ENCODE measurements at places on chromosomes 7 and 10.

DNA sequence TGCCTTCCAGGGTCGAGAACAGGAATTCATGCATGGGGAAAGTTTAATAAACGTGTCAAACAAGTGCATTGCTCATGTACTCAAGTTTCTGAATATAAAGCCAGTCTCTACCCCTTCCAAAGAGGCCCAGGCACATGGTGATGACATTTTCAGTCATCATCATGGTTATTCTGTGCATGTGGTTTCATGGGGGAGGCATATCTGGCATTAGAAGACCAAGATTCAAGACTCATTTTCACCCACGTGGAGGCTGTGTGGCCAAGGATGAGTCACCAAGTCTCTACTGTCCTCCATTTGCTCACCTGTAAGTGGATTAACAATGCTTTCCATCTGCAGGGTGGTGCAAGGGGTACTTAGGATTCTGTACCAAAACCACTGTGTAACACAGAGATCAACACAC lies 34.0 kb upstream of the CNPY1 start:
- peaks cover 10% of the 10 kb centered on the region for H3K27me3 ChIP-seq
- H3K27ac ChIP-seq: peak overlapping the region; percentile 19
- ATAC-seq: peak; percentile 89
- H3K36me3 ChIP-seq: no peaks in the 10 kb centered on the region
- H3K4me3 ChIP-seq: no peak overlapping the region

GRCh38 chr7:122674502-122674901 lies 24.4 kb downstream of the RNF133 start:
- H3K4me1 ChIP-seq: no peaks in the 10 kb centered on the region
- H3K4me3 ChIP-seq: no peak overlapping the region
- no peak overlapping the region for H3K27ac ChIP-seq
- H3K36me3 ChIP-seq: no peaks in the 10 kb centered on the region

DNA sequence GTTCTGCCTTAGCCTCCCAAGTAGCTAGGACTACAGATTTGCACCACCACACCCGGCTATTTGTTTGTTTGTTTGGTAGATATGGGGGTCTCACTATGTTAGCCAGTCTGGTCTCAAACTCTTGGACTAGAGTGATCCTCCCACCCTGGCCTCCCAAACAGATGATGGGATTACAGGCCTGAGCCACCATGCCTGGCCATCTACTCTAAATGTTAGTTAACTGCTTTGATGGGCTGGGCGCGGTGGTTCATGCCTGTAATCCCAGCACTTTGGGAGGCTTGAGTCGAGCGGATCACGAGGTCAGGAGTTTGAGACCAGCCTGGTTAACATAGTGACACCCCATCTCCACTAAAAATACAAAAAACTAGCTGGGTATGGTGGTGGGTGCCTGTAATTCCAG lies 74.8 kb downstream of the SEPTIN14 start:
- H3K4me1 ChIP-seq: no peaks in the 10 kb centered on the region
- ATAC-seq: no peak
- no peaks in the 10 kb centered on the region for H3K27me3 ChIP-seq
- H3K4me3 ChIP-seq: no peak overlapping the region
- no peaks in the 10 kb centered on the region for H3K36me3 ChIP-seq

DNA sequence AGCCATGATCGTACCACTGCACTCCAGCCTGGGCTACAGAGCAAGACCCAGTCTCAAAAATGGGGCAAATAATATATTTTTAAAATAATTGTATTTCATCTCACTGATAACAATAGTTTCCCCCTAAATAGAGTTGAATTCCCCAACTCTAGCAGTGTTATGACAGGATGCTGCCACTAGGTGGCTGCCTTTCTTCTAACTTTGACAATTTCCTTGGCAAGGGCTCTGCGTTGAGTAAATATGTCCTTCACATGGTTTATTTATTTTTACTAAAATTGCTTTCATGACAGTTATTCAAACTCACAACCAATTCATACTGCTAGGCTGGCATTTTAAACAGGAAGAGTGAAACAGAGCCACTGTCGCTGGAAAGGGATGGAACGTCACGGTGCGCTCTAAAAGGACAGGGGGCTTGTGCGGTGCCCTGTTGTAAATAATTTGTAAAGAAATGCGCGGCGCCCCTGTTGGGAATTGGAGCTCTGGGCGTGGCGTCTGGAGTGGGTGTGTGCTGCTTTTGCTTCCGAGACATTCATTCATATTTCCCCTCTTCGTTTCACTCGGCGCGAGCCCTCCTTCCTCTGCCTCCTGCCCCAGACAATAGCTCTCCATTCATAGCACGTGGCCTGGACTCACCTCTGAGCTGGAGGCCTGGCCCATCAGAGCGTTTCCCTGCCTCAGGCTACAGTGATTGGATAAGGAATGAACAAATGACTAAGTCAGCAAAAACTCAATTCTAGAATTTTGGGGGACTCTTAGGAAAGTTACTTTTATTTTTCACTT lies 20.5 kb upstream of the PITRM1 start:
- H3K27ac ChIP-seq: no peak overlapping the region
- no peaks in the 10 kb centered on the region for H3K4me1 ChIP-seq

DNA sequence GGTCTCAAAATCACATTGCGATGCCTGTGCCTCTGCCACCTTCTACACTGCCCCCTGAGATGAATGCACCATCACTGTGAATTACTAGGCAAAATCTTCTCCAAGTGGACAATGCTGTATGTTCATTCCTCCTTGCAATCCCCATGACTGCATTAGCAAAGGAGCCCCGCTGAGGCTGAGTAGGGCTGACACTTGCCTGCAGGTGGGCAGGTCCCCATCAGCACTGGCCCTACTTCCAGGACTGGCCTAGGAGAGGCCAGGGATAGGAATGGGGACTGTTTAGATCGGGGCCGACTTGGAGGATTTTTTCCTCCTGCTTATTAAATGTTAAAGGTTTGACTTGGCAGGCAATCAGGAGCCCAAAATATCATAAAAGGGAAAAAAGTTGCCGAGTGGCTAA lies 127.0 kb upstream of the TCF7L2 start:
- no peaks in the 10 kb centered on the region for H3K36me3 ChIP-seq
- no peaks in the 10 kb centered on the region for H3K4me1 ChIP-seq
- H3K27me3 ChIP-seq: no peaks in the 10 kb centered on the region
- ATAC-seq: no peak
- H3K27ac ChIP-seq: no peak overlapping the region

DNA sequence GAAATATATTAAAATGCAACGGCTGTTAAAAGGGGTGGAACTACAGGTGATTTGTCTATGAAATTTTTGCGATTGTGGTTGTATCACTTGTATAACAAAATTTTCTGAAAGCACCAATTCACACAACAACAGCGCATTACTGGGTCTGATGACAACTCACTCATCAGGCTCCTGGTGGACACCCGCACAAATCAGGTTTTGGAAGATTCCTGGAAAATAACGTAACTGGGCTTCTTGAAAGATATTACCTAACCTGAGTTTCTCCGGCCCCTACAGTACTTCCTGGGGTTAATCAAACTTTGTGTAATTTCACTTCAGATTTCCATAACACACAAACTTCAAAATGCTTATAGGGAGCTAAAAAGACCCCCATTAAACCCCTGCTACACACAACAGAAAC lies 7.6 kb downstream of the SNX8 start:
- ATAC-seq: no peak
- H3K4me3 ChIP-seq: no peak overlapping the region
- H3K4me1 ChIP-seq: peaks cover 4% of the 10 kb centered on the region
- H3K27ac ChIP-seq: no peak overlapping the region
- H3K27me3 ChIP-seq: no peaks in the 10 kb centered on the region

DNA sequence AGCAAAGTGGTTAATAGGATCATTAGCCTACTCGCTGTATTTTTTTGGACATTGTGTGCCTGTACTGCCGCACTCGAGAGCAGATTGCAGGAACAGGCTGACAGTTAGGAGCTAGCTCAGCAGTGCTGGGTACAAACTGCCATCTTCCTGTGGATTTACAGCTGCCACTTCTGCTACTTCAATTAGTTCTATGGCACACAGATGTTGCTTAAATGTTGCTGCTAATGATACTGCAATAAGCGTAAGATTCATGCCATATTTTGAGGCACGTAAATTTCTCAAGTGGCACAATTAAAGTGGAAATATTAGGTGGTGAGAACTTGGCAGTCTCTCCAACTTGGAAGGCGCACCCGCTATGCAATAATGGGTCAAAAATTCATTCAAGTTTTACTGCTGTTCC lies 171.9 kb downstream of the EBF3 start:
- H3K4me1 ChIP-seq: no peaks in the 10 kb centered on the region
- no peaks in the 10 kb centered on the region for H3K27me3 ChIP-seq
- H3K27ac ChIP-seq: no peak overlapping the region
- H3K4me3 ChIP-seq: no peak overlapping the region
- no peak for ATAC-seq

- no peak overlapping the region for H3K4me3 ChIP-seq
- H3K27ac ChIP-seq: peak overlapping the region; percentile 5
- H3K27me3 ChIP-seq: peaks cover 4% of the 10 kb centered on the region
- H3K36me3 ChIP-seq: no peaks in the 10 kb centered on the region
These were observed 24.2 kb upstream of the RASSF4 start for GRCh38 chr10:44935201-44935965.

DNA sequence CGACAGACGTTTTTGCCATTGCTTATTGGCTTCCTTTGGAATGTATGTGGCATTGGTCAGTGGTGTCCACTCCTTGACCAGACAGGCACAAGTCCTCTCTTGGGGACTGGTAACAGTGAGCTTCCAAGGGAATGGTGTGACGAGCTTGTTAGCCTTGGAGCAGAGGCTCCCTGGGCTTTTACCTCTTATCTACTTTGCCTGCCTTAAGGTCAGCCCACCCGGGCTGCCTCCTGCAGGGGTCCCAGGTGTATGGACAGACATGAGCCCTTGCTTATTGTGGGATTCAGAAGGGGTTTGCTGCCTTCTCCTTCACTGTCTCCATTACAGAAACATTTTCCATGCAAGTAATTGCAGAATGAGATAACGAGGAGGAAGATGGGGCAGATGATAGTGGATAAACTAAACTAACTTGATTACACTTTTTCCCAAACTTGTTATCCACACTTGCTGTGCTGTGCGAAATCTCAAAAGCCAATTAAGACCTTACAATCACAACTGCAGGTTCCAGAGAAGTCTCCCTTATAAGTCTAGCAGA lies 29.7 kb downstream of the PLPP4 start:
- peaks cover 4% of the 10 kb centered on the region for H3K27me3 ChIP-seq
- no peak overlapping the region for H3K4me3 ChIP-seq
- no peaks in the 10 kb centered on the region for H3K36me3 ChIP-seq
- ATAC-seq: no peak
- H3K4me1 ChIP-seq: no peaks in the 10 kb centered on the region

GRCh38 chr10:93915598-93915997 lies 21.8 kb downstream of the SLC35G1 start:
- no peak overlapping the region for H3K27ac ChIP-seq
- H3K4me1 ChIP-seq: no peaks in the 10 kb centered on the region
- H3K36me3 ChIP-seq: no peaks in the 10 kb centered on the region
- ATAC-seq: no peak

GRCh38 chr7:156865493-156865892 lies 27.5 kb downstream of the LMBR1 start:
- H3K36me3 ChIP-seq: peaks cover 29% of the 10 kb centered on the region
- peaks cover 6% of the 10 kb centered on the region for H3K4me1 ChIP-seq
- no peaks in the 10 kb centered on the region for H3K27me3 ChIP-seq
- ATAC-seq: no peak
- H3K27ac ChIP-seq: no peak overlapping the region

GRCh38 chr10:34781711-34782110 lies 33.4 kb downstream of the PARD3 start:
- ATAC-seq: no peak
- no peaks in the 10 kb centered on the region for H3K36me3 ChIP-seq
- no peak overlapping the region for H3K27ac ChIP-seq
- H3K27me3 ChIP-seq: peaks cover 27% of the 10 kb centered on the region
- H3K4me3 ChIP-seq: no peak overlapping the region
